ENCODE measurements at places on chromosomes 3 and 15.

GRCh38 chr3:43873723-43874122 is 183.0 kb downstream of the ABHD5 start:
- no peak for DNase-seq

- no peak for DNase-seq
These were observed 28.5 kb upstream of the CLASP2 start for GRCh38 chr3:33746416-33747116.

- no peak for DNase-seq
These were observed 1250.0 kb upstream of the GBE1 start for GRCh38 chr3:83011481-83011880.

- no peak for DNase-seq
These were observed 121.3 kb upstream of the WNT5A start for GRCh38 chr3:55608301-55608937.

DNA sequence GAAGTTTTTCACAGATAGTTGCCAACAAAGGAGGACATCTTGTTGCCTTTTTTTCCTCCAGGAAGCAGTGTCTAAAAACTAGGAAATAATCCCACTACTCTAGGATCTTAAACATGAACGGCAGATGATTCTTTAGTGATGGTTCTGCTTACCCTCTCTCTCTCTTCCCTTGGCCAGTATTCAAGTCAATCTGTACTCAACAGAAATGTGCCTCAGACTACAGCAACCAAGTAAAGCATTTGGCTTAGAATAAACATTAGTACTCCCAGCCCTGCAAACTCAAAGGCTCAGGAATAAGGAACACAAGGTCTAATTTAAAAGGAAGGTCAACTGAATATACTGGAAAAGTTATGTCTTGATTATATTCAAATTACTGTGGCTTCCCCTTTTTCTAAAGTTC is 8.7 kb downstream of the NPTN start:
- DNase-seq, result no peak
